Activated CD8-positive, alpha-beta memory T cell treated with anti-CD3 and anti-CD28 coated beads, Interleukin-2, amount 10 ng/mL, durations not matched to agents 7 days and 5 days (primary cell): ENCODE measurements at places on chromosomes 5 and 9.

- no peak for DNase-seq
Observed at GRCh38 chr9:120522558-120522957, 57.4 kb downstream of the CDK5RAP2 start.

GRCh38 chr5:6478793-6479192 lies 30.1 kb downstream of the UBE2QL1 start:
- no peak for DNase-seq

- DNase-seq, result no peak
Observed at GRCh38 chr5:337563-338130, 16.1 kb downstream of the AHRR start.

DNA sequence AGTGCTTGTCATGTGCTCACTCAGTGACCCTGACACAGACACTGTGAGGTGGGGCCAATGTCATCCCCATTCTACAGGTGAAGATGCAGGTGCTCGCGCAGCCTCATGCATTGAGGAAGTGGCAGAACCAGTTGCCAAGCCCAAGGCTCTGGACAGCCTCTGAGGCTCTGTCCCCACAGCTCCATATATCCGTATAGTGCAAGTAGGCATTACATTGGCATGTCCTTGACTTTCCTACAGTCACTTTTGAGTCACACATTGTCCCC lies 58.8 kb upstream of the ANGPTL2 start:
- no peak for DNase-seq

GRCh38 chr9:128102861-128103588 lies 24.5 kb downstream of the PTGES2 start:
- no peak for DNase-seq

GRCh38 chr5:96968074-96968473 lies 32.2 kb downstream of the LNPEP start:
- no peak for DNase-seq

DNA sequence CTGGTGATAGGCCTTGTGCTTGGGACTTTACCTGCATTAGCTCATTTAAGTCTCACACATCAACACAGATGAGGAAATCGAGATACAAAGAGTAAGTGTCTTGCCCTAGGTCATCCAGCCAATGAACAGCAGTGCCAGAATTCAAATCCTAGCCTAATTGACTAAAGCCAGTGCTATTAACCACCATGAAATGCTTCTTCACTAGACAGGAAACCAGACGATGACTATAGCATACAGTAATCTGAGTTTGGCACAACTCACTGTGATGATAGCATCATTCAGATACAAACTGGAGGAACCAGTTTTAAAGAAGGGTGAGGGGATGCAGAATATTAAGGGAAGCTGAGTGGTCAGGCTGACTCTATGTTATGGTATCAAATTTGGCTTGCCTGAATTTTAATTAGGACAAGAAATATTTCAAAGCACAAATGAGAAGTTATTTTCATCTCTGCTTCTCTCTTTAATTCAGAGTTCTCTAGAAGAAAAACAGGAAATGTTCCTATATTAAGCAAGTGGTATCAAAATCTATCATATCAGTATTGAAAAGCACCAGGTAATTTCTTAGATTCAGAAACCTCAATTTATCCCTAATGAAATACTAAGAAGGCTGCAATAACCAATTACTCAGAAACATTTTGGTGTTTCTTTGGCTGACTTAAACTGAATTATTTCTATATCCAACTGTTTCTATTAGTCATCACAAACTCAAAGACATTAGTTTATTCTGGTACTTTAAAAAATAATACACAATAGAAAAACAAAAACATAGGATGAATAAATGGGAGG lies 147.0 kb upstream of the RASA1 start:
- DNase-seq, result peak; percentile 52

DNA sequence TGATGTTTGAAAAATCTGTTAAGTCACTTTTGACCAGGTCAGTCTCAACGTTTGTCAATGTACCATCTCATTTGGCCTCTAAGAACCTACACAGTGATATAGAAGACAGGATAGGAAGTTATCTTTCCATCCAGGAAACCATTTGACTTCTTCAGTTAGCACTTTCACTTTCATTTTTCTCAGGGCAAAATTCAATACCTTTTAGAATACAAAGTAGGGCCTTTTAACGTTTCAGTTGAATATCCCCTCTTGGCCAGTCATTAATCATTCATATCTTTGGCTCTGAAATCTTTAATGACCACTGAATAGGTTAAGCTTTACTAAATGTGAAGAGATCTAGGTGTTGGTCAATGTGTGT lies 101.1 kb upstream of the GNAQ start:
- no peak for DNase-seq

- DNase-seq, result no peak
Observed at GRCh38 chr9:118522093-118523028, 818.2 kb downstream of the TLR4 start.

GRCh38 chr5:40838086-40838485 lies 3.1 kb upstream of the RPL37 start:
- no peak for DNase-seq

- no peak for DNase-seq
Observed at GRCh38 chr5:10219068-10219467, 30.6 kb downstream of the ATPSCKMT start.

DNA sequence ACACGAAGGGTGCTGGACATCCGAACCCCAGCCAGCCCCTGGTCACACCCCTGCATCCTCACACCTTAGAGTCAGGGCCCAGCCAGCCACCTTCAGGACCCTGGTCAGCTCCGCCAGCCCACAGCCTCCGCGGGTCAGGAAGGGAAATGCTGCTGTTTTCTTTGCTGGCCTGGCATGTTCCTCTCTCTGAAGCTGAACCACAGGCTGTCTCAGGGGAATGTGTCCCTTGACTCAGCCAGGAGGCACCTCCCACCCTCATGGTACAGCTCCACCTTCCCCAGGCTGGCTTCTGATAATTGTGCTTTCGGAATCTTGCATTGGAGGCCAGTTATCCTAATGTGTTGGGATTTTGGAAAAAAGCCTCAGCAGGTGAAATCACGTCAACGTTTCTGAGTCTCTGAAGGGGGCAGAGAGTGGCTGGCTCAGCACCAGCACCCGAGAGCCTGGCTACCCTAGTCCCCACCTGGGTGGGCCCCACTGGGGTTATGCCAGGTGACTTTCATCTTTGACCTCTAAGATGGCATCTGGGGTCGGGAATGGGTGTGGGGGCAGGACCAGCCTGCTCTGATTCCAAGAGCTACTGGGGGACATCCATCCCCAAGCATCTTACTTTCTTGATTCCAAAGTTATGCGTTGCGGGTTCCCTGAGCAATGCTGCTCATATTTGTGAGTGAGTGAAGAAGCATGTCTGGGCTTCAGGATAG lies 9.8 kb upstream of the OLFM1 start:
- no peak for DNase-seq

GRCh38 chr5:37554938-37555337 lies 175.8 kb downstream of the WDR70 start:
- DNase-seq, result no peak

GRCh38 chr5:176994460-176995121 lies 12.0 kb downstream of the UIMC1 start:
- DNase-seq, result no peak

- no peak for DNase-seq
Observed at GRCh38 chr9:119533504-119533903, 164.3 kb upstream of the BRINP1 start.

DNA sequence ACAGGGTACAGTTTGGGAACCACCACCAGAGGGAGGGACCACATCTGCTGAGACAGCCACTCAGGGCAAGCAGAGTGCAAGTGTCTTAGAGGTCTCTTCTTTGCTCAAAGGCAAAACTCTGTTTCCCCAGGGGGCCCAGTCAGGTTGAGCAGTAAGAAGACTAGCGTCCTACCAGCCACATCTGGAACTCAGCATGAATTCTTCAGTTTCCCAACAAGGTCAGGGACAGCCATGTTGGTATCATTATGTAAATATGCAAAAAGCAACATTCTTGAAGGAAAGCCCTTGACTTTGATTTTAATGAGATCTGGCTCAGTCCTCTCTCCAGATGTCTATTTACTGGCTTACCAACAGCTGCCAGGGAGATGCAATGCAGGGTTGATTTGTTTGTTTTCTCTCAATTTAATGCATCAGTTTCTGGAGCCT lies 46.7 kb downstream of the TGFBI start:
- no peak for DNase-seq

DNA sequence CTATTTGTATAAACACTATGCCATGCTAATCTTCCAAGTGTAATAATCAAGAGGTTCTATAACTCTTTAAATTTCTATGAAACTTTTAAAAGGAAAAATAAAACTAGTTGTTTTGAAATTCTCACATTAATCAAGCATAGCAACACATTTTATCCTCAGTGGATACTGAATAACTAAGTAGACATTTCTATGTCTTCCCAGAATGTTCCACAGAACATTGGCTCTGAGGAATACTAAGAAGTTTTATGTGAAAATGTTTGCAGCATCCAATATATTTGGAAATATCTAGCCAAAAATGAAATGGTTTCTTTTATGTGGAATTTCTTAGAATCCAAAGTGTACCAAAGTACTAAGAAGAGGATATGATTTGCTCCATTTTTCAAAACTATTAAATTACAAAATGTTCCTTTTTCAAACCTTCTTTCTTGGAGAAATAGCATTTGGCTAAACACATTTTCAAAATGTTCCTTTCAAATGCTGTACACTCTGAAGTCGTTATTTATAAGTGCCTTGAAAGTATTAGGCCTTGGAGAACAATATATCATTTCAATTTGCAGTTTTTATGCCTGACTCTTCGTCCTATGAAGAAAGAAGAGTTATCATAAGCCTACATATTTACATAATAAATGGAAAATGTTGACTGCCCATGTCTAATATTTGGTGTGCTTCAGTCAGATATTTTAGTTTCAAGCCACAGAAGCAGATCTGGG lies 175.6 kb upstream of the COX7C start:
- no peak for DNase-seq

DNA sequence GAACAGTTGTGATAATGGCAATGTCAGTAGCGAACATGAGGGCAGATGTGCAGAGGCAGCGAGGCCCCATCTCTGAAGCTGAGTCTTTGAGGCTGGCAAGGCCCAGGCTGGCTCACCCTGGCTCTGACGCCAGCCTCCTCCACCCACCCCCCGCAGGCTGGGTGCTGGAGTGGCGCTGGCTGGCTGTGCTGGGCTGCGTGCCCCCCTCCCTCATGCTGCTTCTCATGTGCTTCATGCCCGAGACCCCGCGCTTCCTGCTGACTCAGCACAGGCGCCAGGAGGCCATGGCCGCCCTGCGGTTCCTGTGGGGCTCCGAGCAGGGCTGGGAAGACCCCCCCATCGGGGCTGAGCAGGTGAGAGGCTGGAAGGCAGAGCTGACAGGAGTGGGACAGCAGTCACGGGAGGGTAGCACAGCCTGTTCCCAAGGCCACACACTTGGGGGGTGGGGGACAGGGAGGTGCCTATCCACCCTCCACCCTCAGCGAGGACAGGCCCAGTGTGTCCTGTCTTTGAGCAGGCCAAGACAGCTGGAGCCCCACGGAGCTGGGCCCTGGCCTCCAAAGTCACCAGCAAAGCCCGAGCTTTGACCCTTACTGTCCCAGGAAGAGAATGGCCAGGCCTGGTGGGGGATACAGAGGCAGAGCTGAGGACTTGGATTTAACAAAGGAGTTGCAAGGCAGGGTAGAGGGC lies 5.6 kb downstream of the SLC2A8 start:
- no peak for DNase-seq
